ENCODE measurements at places on chromosomes 7 and 10.

DNA sequence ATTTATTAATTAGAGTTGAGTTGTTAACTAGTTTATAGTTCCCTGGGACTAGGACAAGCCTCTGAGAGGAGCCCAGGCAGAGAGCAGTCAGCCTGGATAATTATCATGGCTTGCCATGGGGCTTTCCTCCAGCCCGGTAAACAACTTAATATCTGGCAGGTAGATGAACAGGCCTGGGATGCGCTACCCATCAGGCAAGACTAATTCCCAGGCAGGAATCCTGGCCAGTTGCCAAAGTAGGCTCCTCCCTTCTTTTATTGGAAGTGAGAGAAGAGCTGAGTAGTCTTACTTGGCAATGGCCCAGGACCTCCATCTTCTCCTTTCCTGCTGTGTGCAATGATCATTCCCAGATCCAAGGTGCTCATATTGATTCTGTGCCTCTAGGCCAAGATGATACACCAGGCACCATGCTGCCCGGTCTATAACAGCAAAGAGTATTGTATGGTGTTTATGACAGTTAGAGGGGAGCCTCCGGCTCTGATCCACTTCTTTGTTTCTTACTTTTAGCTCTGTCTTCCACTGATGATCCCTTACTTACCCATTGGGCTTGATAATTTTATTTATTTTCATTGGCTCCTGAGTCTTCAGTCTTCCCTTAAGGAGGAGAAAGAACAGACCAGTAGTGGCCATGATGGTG lies 408.7 kb downstream of the REEP3 start:
- DNase-seq: no peak

GRCh38 chr7:80929619-80930018 lies 10.8 kb upstream of the SEMA3C start:
- DNase-seq: no peak

GRCh38 chr7:91520645-91521044 lies 256.4 kb downstream of the FZD1 start:
- DNase-seq: no peak

DNA sequence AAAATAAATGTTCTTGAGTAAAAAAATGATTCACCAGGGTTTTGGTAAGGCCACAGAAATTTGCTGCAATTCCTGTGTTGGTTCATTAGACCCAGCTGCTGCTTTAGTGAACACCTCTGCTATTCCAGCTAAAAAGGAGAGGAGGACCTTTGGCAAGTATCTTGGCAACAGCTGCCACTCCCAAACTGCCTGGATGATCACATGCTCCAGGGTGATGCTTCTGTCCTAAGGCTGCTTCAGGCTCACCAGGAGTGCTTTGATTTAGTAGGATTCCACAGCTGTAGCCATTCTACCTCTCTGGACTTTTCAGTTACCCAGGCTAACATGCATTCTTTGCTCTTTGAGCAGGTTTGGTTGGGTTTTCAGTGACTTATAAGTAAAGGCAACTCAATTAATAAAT lies 82.6 kb upstream of the NPVF start:
- DNase-seq: no peak

GRCh38 chr7:144738708-144739314 lies 97.0 kb downstream of the TPK1 start:
- peak; percentile 25 for DNase-seq

GRCh38 chr10:11670381-11670780 lies 58.9 kb upstream of the USP6NL start:
- DNase-seq: no peak

- DNase-seq: no peak
These were observed 25.5 kb upstream of the HABP2 start for GRCh38 chr10:113527211-113527906.

DNA sequence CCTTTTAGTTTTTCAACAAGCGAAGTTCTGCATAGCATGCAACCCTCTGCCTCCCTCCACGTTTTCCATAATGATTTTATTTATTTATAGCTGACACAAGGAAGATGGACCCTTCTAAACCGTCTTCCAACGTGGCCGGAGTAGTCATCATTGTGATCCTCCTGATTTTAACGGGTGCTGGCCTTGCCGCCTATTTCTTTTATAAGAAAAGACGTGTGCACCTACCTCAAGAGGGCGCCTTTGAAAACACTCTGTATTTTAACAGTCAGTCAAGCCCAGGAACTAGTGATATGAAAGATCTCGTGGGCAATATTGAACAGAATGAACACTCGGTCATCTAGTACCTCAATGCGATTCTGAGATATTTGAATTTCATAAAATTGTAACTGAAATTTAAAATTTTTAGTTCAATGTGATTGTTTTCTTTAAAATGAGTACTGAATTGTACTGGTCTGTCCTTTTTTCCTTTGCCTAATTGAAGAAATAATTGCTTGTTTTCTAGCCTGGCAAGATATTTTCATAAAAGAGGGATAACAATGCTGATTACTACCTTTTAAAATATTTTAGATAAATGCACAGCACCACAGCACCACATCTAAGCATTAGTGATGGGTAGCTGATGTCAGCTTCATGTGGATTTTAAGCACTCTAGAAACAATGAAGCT lies 41.5 kb upstream of the SLC39A12 start:
- no peak for DNase-seq

DNA sequence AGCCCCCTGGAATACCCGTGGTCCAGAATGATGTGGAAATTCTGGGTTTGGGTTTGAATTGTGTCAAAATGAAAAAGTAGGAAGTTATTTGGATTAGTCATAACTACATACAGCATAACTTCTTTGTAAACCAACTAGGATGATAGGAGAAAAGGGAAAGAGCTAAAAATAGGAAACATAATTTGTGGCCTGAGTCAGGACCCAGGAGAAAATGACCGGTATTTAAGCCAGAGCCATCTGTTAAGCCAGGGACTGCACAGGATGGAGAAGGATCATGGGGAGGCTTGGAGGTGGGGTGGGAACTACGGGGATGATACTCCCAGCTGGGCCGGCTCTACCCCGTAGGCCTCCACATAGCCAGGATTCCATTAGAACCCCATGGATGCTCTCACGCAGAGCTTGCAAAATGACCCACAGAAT lies 98.6 kb downstream of the MYOF start:
- DNase-seq: no peak

DNA sequence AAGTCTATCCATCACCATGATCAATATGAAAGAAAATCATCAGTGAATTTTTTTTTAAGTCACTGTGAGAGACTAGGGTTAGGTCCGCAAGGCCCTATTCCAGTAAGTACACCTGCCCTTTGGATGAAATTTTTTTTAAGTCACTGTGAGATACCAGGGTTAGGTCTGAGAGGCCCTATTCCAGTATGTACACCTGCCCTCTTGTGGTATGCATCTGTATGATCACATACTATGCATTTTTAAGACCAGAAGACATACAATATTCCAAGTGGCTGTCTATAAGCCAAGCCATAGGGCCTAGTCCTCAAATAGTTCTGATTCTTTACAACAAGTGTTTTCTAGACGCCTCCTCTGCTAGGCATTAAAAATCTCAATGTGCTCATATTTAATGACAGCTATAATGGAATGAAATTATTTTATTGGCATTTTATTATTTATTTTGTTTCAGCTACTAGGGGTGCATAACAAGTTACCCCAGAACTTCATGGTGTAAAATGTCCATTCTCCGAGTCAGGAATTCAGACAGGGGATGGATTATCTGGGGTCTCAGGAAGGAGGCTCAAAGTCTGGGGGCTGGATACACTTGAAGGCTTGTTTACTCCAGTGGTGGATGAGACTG lies 53.1 kb downstream of the TEX36 start:
- no peak for DNase-seq

Data from GF-D8 (cell line).